ENCODE measurements at places on chromosomes 2 and 18.

- DNase-seq = no peak
These were observed 1.3 kb downstream of the COLEC12 start for GRCh38 chr18:498931-499775.

GRCh38 chr18:71760541-71760940, 783.6 kb downstream of the CBLN2 start:
- no peak for DNase-seq

GRCh38 chr18:45566025-45566740, 49.1 kb upstream of the SLC14A2 start:
- DNase-seq = no peak

- no peak for DNase-seq
These were observed 201.9 kb upstream of the APCDD1 start for GRCh38 chr18:10252494-10252893.

- no peak for DNase-seq
These were observed 252.5 kb upstream of the SIX2 start for GRCh38 chr2:45261746-45262145.

- no peak for DNase-seq
These were observed 756.1 kb upstream of the DDX18 start for GRCh38 chr2:117058366-117058765.

DNA sequence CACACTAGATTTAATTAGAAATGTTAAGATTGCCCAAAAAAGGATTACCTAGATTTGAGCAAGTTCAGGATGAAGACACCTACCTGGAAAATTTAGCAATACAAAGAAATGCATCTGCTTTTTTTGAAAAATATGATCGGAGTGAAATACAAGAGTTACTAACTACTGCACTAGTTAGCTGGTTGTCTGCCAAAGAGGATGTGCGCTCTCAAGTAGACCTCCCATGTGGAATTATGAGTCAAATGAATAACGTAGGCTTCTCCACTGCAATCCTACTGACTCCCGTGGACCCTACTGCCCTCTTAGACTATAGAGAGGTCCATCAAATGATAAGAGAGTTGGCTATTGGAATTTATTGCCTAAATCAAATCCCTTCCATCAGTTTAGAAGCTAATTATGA, 2.0 kb downstream of the ANKAR start:
- no peak for DNase-seq

DNA sequence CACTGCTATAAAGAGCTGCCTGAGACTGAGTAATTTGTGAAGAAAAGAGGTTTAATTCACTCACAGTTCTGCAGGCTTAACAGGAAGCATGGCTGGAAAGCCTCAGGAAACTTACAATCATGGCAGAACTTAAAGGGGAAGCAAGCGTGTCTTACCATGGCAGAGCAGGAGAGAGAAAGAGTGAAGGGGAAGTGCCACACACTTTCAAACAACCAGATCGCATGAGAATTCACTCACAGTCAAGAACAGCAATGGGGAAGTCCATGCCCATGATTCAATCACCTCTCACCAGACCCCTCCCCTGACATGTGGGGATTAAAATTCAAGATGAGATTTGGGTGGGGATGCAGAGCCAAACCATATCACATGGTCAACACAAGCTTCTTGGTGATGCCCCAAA, 34.7 kb upstream of the CDK5R2 start:
- no peak for DNase-seq

GRCh38 chr18:67846422-67847098, 330.0 kb upstream of the DSEL start:
- DNase-seq = no peak
